ENCODE measurements at places on chromosomes 2 and 18.

DNA sequence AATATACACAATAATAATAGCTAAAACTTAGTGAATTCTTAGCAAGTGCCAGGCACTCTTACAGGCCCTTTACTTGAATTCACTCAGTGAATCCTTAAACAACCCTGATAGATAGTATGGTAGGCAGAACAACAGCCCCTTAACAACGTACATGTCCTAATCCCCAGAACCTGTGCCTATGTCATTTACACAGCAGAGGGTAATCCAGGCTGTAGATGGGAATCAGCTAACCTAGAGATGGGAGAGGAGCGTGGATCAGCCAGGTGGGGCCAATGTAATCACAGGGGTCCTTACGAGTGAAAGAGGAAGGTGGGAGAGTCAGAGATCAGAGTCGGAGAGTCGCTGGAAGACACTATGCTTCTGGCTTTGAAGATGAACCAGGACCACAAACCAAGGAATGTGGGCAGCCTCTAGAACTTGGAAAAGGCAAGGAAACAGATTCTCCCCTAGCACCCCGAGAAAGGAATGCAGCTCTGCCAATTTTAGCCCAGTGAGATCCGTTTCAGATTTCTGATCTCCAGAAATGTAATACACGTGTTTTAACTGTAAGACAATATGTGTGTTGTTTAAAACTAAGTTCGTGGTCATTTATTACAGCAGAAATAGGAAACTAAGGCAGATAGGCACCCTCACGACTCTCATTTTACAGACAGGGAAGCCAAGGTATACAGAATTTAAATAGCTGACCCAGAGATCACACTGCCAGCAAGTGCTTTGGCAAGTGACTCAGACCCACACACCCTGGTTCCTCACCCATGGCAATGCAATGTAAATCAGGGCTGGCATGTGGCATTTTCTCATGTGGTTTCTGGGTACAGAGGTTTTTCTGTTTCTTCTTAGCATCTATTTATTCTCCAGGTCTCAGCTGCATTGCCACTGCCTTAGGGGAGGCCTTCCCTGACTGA lies 68.9 kb downstream of the DOCK10 start:
- DNase-seq = no peak

- no peak for DNase-seq
Measured at GRCh38 chr2:203105996-203106395, 91.3 kb downstream of the NBEAL1 start.

DNA sequence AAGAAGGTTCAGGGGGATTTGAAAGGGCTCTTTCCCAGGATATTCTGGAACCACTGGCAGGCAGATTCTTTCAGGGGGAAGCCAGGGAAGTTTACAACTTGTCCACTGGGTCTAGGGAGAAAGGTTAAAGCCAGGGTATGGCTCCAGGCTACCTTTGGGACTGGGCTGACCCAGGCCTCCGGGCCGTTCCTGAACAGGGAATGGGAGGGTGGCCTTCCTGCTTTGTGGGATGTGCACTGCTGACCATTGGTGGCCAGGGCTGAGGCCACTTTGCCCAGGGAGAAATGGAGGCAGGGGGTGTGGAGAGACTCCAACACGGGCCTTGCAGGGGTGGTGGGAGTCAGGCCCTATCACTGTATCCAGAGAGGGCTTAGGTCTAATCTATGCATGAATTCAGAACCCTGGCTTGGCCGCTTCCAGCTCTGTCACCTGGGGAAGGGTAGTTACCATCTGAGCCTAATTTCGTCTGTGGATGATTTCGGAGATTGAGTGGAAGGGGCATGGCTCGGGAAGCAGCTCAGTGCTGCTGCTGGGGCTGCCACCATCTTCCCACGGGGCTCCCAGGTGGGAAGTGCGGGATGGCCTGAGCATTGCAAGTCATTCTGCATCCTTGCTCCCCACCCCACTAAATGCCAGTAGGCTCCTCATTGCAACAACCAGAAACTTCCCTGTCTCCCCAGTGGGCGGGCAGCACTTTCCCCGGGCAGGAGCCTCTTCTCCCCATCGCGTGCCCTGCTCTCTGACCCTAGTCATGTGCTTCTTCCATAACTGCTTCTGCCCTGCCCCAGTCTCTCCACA lies 57.1 kb upstream of the OTOF start:
- no peak for DNase-seq

DNA sequence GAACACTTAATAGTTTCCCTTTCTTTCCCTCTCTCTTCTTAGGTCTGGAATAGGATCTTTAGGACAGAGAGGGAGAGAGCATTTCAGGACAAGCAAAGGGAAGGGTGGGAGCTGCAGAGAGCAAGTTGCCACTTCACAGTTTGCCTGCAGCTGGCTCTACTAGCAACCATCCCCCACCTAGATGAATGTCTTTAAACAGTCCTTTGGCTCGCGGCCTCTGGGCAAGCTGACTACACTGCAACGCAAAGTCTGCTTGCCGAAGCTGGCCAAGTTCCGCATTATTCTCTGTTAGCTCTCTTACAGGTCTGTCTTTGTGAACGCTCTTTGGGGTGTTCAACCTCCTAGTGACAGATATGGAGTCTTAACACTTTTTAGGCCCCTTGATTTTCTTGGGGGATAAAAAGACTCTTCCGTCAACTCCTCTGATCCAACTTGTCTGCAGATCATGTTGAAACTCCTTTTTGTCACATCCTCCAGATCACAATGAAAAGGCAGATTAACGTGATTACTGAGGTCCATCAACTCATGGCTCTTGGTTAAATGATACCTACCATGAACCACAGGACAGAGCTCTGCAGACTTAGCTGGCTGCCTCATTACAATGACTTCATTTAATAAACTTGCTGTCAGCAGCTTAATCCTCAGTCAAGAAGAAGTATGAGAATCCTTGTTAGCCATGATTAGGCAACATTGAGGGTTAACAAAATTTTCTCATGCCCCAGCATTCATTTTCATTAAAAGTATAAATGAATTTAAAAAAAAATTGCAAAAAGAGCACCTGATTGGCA lies 74.6 kb downstream of the SLC4A3 start:
- DNase-seq = no peak

DNA sequence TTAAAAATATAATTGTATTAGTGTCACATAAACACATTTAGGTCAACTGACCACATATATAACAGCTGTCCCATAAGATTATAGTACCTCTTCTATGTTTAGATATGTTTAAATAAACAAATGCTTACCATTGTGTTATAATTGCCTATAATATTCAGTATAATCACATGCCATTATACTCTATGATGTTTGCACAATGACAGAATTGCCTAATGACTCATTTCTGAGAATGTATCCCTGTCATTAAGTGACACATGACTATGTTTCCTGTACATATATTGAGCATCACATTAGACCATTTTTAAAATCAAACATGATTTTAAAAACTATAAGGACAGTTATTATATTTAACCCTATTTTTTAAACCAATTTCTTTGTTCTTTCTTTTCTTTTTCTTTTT lies 89.8 kb downstream of the HS6ST1 start:
- peak; percentile 37 for DNase-seq

GRCh38 chr2:233009661-233010060 lies 3.4 kb downstream of the NGEF start:
- no peak for DNase-seq

- no peak for DNase-seq
Measured at GRCh38 chr2:239152239-239152915, 248.4 kb downstream of the HDAC4 start.

GRCh38 chr2:4475618-4476017 lies 772.2 kb downstream of the DCDC2C start:
- no peak for DNase-seq

- DNase-seq = no peak
Measured at GRCh38 chr2:8805278-8806210, 31.9 kb downstream of the KIDINS220 start.

- DNase-seq = no peak
Measured at GRCh38 chr2:190465060-190465459, 56.9 kb downstream of the MFSD6 start.

GRCh38 chr2:36170805-36171204 lies 184.8 kb upstream of the CRIM1 start:
- no peak for DNase-seq

GRCh38 chr18:30457156-30457555 lies 585.4 kb downstream of the DSC3 start:
- no peak for DNase-seq

DNA sequence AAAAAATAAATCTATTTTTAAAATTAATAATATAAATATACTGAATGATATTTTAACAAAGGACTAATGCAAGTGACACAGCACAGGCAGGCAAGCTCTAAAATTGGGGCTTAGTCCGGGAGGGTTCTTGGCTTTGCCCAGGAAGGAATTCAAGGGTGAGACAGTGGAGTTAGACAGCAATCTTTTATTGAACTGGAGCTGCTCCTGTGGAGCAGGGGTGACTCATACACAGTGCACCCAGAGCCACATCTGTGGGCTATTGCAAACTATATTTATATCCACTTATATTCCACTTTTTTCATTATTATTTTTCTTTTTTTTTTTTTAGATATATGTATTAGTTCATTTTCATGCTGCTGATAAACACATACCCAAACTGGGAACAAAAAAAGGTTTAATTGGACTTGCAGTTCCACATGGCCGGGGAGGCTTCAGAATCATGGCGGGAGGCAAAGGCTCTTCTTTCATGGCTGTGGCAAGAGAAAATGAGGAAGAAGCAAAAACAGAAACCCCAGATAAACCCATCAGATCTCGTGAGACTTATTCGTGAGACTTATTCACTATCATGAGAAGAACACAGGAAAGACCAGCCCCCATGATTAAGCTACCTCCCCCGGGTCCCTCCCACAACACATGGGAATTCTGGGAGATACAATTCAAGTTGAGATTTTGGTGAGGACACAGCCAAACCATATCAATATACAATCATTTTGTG lies 437.1 kb downstream of the BCL11A start:
- peak; percentile 67 for DNase-seq

DNA sequence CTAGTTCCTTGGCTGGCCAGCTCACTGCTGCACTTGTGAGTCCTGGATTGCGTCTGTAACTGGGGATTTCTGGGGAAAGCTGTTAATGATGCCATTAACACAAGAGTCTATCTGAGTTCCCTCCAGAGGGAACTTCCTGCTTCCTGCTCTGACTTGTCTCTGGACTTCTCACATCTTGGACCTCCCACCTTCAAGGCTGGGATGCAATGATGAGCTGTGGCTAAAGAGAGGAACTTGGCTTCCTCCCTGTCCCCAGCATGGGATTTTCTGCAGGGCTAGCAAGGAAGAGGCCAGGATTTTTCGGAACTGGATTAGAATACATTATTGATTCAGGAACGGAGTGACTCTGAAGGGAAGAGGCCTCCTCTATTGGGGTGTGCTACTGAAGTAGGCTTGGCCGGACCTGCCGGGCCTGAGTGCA lies 155.5 kb downstream of the CLIP4 start:
- no peak for DNase-seq

GRCh38 chr2:56107502-56108220 lies 76.1 kb upstream of the CCDC85A start:
- DNase-seq = no peak

GRCh38 chr2:105081006-105081601 lies 43.2 kb downstream of the MRPS9 start:
- DNase-seq = no peak

DNA sequence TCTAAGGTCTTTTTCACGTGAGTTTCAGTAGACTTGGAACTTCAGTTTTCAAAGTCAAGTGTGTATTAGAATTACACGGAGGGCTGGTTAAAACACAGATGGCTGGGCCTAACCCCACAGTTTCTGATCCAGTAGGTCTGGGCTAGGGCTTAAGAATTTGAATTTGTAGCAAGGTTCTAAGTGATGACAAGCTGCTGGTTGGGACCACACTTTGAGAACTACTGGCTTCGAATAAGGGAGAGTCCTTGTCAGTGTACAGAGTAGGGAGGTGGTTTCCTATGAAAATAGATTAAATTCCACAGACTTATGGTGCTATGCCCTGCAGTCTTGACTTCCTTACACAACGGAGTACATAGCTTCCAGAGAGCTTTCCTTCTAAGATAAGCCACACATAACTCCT lies 4.5 kb downstream of the RHOB start:
- no peak for DNase-seq

- no peak for DNase-seq
Measured at GRCh38 chr18:58302811-58303210, 258.8 kb downstream of the NEDD4L start.

- DNase-seq = no peak
Measured at GRCh38 chr18:64807560-64807959, 658.7 kb upstream of the LINC00305 start.

- peak; percentile 19 for DNase-seq
Measured at GRCh38 chr2:224523626-224524577, 61.3 kb downstream of the CUL3 start.

- peak; percentile 44 for DNase-seq
Measured at GRCh38 chr2:36554531-36554930, 43.4 kb downstream of the FEZ2 start.

- DNase-seq = no peak
Measured at GRCh38 chr2:109368798-109369197, 239.8 kb downstream of the SH3RF3 start.

DNA sequence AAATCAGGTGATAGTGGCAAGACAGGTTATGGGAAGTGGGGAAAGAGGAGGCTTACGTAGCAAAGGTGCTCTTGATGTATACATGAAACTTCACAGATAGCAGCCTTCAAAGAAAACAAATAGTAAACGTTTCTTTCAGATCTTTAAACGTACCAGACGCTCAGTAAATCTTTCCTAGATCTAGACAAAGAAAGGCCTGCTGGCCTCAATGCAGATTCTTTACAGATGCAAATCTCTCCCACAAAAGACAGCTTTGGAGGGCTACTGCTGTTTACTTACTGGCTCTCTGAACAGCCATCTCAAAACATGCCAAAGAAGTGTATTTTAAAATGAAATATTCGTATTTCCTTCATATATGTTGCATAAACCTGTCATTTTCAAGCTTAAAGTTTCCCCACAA lies 1279.9 kb upstream of the NRXN1 start:
- DNase-seq = no peak

GRCh38 chr2:36499128-36499820 lies 98.7 kb downstream of the FEZ2 start:
- DNase-seq = no peak

DNA sequence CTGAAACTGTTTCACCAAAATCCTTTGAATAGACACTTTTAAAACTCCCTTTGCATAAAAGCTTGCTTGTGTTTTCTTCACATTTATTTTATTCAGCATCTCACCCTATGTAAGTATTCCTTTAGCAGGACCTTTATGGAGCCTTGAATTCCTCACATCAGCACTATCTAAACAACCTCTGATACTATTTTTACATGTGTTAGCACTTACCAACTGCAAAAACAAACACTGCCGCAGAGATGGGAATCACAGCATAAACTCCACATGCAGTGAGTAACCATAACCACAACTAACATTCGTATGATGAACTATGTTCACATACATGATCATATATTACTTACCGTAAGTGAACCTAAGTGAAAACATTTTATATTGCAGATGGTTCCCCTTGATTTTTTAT lies 15.4 kb downstream of the FBXO15 start:
- no peak for DNase-seq

- peak; percentile 54 for DNase-seq
Measured at GRCh38 chr2:144256996-144257707, 262.8 kb downstream of the ZEB2 start.
